Naive thymus-derived CD4-positive, alpha-beta T cell (primary cell): ENCODE measurements at places on chromosomes 6 and 20.

- no peaks in the 10 kb centered on the region for H3K4me1 ChIP-seq
- H3K27ac ChIP-seq: no peak overlapping the region
- no peak overlapping the region for H3K4me3 ChIP-seq
- DNase-seq: no peak
These were observed 23.6 kb upstream of the ANKRD60 start for GRCh38 chr20:58251979-58252591.

GRCh38 chr6:71043902-71044301, 87.0 kb upstream of the B3GAT2 start:
- no peaks in the 10 kb centered on the region for H3K36me3 ChIP-seq
- H3K27me3 ChIP-seq: no peaks in the 10 kb centered on the region
- H3K27ac ChIP-seq: no peak overlapping the region
- DNase-seq: no peak

- no peaks in the 10 kb centered on the region for H3K36me3 ChIP-seq
- DNase-seq: no peak
- no peak overlapping the region for H3K4me3 ChIP-seq
- H3K27me3 ChIP-seq: no peaks in the 10 kb centered on the region
- peaks cover 93% of the 10 kb centered on the region for H3K4me1 ChIP-seq
- H3K27ac ChIP-seq: peak overlapping the region; percentile 26
These were observed 6.1 kb downstream of the NFATC2 start for GRCh38 chr20:51536116-51537069.

DNA sequence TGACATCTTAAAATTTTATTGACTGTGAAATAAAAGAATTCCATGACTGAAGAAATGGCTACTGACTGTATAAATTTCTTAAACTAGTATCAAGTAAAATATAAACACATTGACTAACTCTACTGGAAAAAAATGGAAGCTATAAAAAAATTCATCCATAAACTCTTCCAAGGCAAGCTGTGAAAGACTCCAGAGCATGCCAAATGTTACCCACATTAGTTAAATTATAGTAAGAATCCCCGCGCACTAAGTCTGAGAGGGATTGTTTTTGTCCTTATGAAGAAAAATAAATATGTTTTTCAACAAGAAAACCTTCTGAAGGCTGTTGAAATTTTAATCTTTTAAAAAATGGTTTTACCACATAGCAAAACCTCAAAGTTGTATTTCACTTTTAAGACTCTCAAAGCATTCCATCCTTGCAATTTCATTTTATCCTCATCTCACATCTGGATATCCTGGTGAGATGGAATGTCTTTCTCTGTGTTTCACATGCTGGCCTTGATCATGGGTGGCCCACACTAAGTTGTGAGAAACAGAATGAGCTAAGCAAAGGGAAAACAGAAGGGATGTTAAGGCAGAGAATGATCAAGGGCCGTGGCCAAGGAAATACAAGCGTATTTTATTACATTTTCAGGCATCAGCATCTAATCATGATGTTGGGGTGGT, 732.5 kb downstream of the KIF16B start:
- no peak overlapping the region for H3K4me3 ChIP-seq
- H3K27me3 ChIP-seq: no peaks in the 10 kb centered on the region
- no peak for DNase-seq
- H3K4me1 ChIP-seq: no peaks in the 10 kb centered on the region
- H3K27ac ChIP-seq: no peak overlapping the region

DNA sequence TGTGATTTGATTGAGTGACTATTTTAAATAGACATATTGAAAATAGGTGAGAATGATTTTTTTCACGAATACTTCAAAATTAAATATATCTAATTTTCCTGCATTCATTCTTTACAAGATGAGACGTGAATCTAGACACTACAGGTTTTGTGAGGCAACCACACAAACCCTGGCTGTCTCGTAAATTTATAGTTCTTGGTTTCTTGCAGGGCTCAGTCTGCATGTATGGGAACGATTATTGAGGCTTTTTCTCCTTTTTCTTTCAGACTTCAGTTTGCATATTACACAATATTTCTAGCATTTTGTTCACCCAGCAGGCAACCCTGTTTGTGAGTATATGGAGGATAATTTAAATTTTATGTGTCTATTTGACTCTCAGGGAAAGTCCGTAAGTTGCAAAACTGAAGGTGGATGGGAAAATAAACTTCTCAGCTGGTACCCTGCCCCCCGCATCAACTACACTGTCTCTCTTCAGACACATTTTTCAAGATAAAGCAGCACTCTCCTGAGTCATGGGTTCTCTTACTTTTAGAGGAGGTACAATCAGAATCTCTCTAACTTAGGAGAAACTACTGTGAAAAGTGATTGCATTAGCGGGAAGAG, 1349.3 kb downstream of the GRIK2 start:
- no peaks in the 10 kb centered on the region for H3K27me3 ChIP-seq

DNA sequence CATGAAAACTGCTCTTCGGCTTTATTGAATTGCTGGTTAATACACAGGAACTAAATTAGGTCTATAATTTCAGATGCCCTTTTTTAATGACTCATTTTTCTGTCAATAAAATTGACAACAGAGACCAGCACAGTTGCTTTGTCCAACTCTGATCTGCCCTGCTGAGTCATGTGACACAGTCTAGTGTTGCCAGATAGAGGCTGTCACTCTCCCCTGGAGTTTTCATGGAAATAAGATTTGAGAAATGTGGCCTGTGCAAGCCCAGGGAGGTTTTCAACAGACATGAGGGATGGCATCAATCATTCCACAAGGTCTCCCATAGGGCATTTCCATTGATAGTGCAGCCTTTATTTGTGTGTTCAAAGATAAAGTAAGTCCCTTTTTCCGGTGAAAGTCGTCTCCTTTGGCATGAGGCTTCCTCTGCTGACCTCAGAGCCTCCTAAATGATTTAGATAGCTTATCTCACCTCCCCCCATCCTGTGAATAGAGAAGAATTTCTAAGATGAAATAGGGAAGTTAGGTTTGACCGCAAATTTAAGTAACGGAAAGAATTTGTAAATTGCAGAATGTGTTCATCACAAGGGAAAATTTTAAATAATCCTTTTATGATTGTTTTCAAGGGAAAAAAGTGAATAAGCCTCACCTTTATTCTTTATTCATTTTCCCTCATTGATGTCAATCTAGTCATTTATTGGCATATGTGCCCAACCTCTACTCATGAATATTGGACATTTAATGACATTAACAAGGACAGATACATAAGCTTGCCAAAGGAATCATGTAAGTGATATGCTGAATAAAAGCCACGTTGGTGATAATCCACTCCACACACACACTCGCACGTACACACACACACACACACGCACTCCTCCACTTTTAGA, 277.7 kb downstream of the ADGB start:
- no peaks in the 10 kb centered on the region for H3K4me1 ChIP-seq
- no peak overlapping the region for H3K4me3 ChIP-seq
- H3K36me3 ChIP-seq: no peaks in the 10 kb centered on the region
- no peak for DNase-seq

DNA sequence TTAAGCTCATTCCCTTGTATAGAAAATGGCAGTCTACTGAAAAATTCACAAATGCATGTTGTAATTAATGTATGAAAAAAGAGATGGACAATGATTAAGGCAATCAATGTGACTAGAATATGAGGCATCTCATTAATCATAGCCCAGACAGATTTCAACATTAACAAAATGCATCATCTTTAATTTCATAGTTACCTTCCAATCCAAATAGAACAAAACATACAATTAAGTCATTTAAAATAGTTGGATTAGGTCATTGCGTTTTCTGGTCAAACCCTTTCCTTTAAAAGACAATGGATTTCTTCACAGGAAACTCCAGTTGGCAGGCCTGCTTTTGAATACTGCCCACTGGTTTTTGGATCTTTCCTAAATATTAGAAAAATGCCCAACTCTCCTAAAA, 203.9 kb downstream of the HAO1 start:
- H3K4me3 ChIP-seq: no peak overlapping the region
- H3K36me3 ChIP-seq: no peaks in the 10 kb centered on the region

GRCh38 chr6:154721460-154721859, 11.8 kb upstream of the SCAF8 start:
- H3K36me3 ChIP-seq: no peaks in the 10 kb centered on the region
- H3K4me3 ChIP-seq: no peak overlapping the region
- H3K27ac ChIP-seq: no peak overlapping the region
- H3K27me3 ChIP-seq: no peaks in the 10 kb centered on the region
- no peaks in the 10 kb centered on the region for H3K4me1 ChIP-seq

GRCh38 chr6:114051031-114051430, 80.1 kb upstream of the HDAC2 start:
- H3K36me3 ChIP-seq: no peaks in the 10 kb centered on the region
- DNase-seq: no peak
- H3K27ac ChIP-seq: no peak overlapping the region
- no peak overlapping the region for H3K4me3 ChIP-seq
- H3K4me1 ChIP-seq: no peaks in the 10 kb centered on the region
- no peaks in the 10 kb centered on the region for H3K27me3 ChIP-seq

- H3K4me1 ChIP-seq: no peaks in the 10 kb centered on the region
- no peaks in the 10 kb centered on the region for H3K36me3 ChIP-seq
- H3K4me3 ChIP-seq: no peak overlapping the region
- H3K27me3 ChIP-seq: no peaks in the 10 kb centered on the region
These were observed 100.1 kb upstream of the ADTRP start for GRCh38 chr6:11878735-11879134.

- H3K27ac ChIP-seq: no peak overlapping the region
- H3K36me3 ChIP-seq: no peaks in the 10 kb centered on the region
- no peak for DNase-seq
- no peak overlapping the region for H3K4me3 ChIP-seq
These were observed 534.3 kb upstream of the NRSN1 start for GRCh38 chr6:23591761-23592160.

- H3K27ac ChIP-seq: no peak overlapping the region
- peaks cover 12% of the 10 kb centered on the region for H3K4me1 ChIP-seq
- H3K36me3 ChIP-seq: no peaks in the 10 kb centered on the region
- H3K27me3 ChIP-seq: no peaks in the 10 kb centered on the region
- H3K4me3 ChIP-seq: no peak overlapping the region
These were observed 65.3 kb upstream of the SNX9 start for GRCh38 chr6:157757430-157758403.

DNA sequence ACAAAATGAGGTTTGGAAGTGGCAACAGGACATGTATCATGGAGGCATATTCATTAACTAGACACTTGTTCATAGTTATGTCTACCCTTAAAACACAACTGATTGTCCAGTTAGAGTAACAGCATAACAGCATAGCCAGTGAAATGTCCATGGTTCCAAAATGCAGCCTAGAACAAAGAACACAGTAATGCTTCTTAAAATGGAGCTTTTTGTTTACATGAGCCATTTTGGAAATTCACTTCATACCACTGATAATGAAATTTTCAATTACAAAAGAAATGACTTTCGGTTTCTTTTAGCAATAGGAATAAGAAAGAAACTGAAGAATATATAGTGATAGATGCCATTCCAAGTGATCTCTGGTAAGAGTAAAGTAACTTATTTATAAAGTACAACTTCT, 111.1 kb upstream of the DST start:
- no peaks in the 10 kb centered on the region for H3K4me1 ChIP-seq
- no peak overlapping the region for H3K4me3 ChIP-seq
- no peak overlapping the region for H3K27ac ChIP-seq
- H3K27me3 ChIP-seq: no peaks in the 10 kb centered on the region
- no peak for DNase-seq
- H3K36me3 ChIP-seq: no peaks in the 10 kb centered on the region

- H3K36me3 ChIP-seq: no peaks in the 10 kb centered on the region
- H3K4me3 ChIP-seq: no peak overlapping the region
- DNase-seq: no peak
- H3K4me1 ChIP-seq: no peaks in the 10 kb centered on the region
- H3K27ac ChIP-seq: no peak overlapping the region
These were observed 56.6 kb upstream of the EYA2 start for GRCh38 chr20:46838011-46838410.

GRCh38 chr6:75612434-75612833, 10.8 kb downstream of the SENP6 start:
- DNase-seq: no peak
- no peaks in the 10 kb centered on the region for H3K27me3 ChIP-seq

GRCh38 chr6:72286911-72287311, 335.0 kb upstream of the KCNQ5 start:
- H3K27ac ChIP-seq: no peak overlapping the region
- no peak overlapping the region for H3K4me3 ChIP-seq
- no peak for DNase-seq

GRCh38 chr6:157996201-157996712, 14.6 kb downstream of the SYNJ2 start:
- peaks cover 10% of the 10 kb centered on the region for H3K4me1 ChIP-seq
- H3K27me3 ChIP-seq: no peaks in the 10 kb centered on the region
- DNase-seq: no peak
- H3K27ac ChIP-seq: no peak overlapping the region
- no peak overlapping the region for H3K4me3 ChIP-seq

DNA sequence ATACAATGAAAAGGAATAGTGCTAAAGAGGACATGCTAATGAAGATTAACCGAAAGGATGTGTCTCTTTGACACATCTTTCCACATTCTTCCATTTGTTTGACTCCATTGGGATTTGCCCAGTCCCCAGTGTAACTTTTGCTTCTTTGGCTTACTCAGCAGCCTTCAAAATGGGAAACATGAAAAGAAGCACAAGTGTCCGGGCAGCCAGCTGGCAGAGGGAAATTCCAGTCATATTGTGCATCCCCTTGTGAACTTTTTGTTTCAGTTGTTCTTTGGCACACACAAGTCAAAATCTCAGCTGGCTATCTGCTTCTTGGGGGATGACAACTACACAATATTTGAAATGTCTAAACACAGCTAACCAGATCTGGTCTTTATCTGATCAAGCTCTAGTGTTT, 157.4 kb downstream of the OGFRL1 start:
- H3K27ac ChIP-seq: no peak overlapping the region
- H3K36me3 ChIP-seq: no peaks in the 10 kb centered on the region
- no peaks in the 10 kb centered on the region for H3K27me3 ChIP-seq

- no peak overlapping the region for H3K4me3 ChIP-seq
- no peak overlapping the region for H3K27ac ChIP-seq
These were observed 275.1 kb downstream of the GRIK2 start for GRCh38 chr6:101668496-101669030.

DNA sequence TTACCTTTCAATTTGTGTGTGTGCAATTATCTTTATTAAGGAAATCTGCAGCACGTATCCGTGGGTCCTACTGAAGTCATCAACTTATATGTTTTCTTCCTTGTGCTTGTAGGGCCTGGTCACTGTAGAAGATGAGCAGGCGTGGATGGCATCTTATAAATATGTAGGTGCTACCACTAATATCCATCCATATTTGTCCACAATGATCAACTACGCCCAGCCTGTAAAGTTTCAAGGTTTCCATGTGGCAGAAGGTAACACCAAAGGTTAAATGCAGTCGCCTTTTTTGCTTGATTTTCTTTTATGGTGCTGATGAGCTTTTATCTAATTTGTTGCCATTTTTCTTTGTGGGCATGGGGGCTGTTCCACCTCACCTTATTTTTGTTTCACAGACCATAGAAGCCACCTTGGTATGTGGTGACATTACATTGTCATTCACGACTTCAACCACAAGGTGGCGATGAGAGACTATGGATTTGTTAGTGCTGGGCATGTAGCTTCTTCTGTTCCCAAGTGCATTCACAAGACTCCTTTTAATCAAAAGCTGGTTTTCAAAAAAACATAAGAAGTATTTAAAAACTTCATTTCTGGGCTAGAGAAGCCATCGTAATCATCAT, 106.5 kb upstream of the LAMP5 start:
- no peaks in the 10 kb centered on the region for H3K4me1 ChIP-seq
- no peaks in the 10 kb centered on the region for H3K36me3 ChIP-seq
- DNase-seq: peak; percentile 15
- H3K27me3 ChIP-seq: no peaks in the 10 kb centered on the region
